ENCODE measurements at places on chromosomes 5 and 9.

DNA sequence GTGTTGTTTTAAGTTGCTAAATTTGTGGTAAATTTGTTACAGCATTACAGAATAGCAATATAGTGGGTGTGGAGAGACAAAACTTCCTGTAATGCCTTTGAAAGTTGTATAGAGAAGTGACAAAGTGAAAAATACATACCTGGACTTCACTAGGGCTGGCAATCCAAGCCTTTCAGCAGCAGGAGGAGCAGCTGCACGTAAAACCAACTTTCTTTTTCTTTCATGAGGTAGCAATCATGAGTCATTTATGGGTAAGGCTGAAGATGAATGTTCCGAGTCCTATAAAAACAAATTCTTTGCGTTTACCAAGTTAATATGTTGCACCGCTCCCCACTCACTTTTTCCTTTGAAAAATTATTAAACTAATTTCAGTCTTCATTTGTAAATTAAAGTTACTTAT lies 1138.2 kb downstream of the TAF11L14 start:
- DNase-seq: no peak

- DNase-seq: no peak
These were observed 220.5 kb downstream of the NR2F1-AS1 start for GRCh38 chr5:93360436-93361088.

- no peak for DNase-seq
These were observed 21.5 kb downstream of the XPA start for GRCh38 chr9:97675655-97676054.

- no peak for DNase-seq
These were observed 246.5 kb downstream of the PCSK5 start for GRCh38 chr9:76136986-76137385.

GRCh38 chr5:7980881-7981280 lies 111.9 kb downstream of the MTRR start:
- no peak for DNase-seq

- no peak for DNase-seq
These were observed 277.6 kb downstream of the TMEM38B start for GRCh38 chr9:105971986-105972385.

DNA sequence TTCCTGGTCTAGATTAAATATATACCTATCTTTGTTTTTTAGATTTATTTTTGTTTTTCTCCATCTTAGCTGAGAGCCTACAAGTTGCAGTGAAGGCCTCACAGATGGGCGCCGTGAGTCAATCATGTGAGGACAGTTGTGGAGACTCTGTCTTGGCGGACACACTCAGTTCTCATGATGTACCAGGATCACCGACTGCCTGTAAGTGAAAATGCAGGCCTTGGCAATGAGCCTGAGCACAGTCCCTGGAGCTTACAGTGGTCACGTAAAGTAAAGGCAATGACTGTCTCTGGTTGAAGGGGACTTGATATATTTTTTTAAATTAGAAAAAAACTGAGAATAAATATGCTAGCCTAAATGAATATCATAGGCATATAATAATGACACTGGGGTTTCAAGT lies 271.9 kb downstream of the ARHGEF28 start:
- peak; percentile 68 for DNase-seq

DNA sequence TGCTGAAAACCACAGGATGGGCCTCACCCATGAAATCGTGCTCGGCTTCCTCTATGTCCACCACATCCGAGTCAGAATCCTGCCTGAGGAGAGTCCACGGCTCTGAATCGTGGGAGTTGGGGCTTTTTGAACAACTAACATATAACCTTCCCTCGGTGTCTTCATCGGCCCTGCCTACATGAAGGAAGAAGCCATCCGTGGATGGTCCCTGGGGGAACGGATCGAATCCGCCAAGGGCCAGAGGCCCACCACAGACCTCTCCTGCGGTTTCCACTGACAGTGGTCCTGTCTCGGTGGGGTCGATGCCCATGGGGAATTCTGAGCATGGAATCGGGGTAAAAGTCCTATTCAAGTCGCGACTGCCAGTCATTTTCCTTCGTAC lies 85.0 kb downstream of the CAMSAP1 start:
- DNase-seq: no peak

- DNase-seq: no peak
These were observed 95.1 kb downstream of the AK8 start for GRCh38 chr9:132783006-132783405.

DNA sequence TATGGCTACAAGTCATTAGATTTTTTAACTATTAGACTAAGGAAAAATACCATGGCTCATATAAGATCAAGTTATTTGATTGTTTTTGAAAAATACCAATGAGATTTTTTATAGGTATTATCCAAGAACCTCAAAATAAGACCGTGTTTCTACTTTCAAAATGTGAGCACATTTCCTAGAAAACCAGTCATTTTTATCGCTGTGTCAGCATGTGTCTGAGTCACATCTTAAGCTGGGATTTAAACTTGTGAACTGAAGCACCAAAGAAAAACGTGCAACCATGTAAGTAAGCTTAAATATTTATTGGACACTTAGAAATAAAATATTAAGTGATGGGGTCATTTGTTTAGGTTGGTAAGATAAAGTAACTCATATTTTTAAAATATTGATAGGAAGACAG lies 1676.0 kb upstream of the NUDT12 start:
- DNase-seq: no peak

DNA sequence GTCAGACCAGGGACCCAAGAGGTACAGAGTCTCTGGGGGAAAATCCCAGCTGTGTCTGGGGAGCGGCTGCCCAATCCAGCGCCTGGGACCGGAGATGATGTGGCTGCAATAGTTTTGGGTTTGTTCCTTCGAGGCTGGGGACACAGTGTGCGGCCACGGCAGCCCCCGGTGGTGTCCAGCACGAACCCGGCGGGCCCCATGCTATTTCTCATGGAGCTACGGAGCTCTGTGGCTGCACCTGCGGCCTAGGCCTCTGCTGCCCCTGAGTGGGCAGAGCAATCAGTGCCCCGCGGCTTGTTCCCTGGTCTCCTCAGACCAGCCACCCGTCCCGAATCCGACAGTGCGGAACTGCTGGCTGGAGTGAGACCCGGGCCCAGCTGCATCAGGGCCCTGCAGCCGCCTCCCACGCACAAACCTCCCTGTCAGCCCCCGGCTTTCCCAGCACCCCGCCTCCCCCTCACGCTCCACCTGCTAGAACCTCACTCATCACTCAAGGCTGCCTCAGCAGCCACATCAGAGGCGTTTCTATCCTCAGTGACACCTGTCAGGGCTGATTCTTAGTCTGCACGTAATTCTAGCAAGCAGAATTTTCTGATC lies 29.0 kb downstream of the SARDH start:
- peak; percentile 57 for DNase-seq

DNA sequence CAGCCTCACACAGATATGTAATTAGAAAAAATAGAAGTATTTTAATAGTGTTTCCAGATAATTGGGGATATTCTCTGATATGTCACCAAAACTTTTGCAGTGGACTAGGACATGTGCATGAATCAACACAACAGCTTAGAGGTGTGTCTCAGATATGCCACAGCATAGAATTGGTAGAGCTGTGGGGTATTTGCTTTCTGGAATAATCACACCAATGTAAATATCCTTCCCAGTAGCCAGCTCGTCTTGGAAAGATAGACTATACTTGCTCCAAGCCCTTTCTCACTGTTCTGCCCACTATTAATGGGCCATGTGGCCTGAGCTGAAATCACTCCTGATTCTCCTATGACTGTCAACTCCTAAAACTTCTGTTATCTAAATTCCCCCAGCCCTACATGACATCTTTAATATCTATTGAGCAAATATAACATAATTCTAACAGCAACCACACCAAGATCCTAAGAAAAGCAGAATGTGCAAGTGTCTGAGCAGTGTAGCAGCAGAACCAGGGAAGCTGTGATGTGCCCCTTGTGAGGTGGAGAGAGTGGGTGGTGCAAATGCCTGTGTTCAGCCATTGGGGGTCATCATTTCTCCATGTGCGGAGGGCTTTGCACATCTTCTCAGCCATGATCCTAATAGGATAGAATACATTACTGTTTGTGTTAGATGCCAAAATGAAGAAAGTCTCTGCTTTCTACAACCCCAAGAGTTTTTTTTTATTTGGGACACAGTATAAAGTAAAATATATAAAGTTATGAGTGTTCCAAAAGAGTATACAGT lies 65.0 kb downstream of the MELK start:
- no peak for DNase-seq

- DNase-seq: no peak
These were observed 4.5 kb downstream of the PDE6A start for GRCh38 chr5:149940077-149940574.

DNA sequence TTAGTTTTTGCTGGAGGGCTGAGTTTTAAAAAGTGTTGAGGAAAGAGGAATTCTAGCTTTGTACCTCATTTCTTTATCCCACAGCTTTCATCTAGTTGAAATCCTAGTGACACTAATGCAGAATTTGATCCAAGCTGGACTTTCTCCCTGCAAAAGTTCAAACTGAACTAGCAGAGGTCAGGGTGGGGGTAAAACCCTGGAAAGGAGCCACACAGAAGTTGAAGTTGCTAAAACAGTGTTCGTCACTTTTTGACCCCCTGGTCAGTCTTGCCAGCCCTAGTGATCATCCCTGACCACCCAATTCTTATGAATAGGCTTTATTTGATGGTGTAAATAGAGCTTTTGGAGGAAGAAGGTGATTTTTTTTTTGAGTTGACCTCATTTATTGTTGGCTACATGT lies 390.4 kb downstream of the TMEM38B start:
- DNase-seq: no peak

- DNase-seq: no peak
These were observed 499.3 kb downstream of the CCDC171 start for GRCh38 chr9:16052146-16052545.

GRCh38 chr5:151130235-151130921 lies 27.2 kb downstream of the ANXA6 start:
- no peak for DNase-seq

DNA sequence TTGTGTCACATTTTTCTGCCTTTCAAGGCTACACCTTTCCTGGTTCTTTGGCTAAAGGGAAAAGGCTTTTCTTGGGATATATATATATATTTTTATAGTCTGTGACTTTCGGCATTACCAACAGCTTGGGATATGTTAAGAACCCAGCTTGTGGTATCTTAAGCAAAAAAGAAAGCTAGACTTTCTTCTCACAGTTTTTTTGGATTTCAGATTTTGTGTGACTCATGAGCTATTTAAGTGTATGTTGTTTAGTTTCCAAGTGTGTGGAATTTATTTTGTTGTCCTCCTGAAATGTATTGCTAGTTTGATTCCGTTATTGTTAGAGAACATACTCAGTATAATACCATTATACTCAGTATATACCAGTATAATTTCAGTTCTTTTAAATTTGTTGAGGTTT lies 64.8 kb downstream of the ERCC6L2 start:
- no peak for DNase-seq

DNA sequence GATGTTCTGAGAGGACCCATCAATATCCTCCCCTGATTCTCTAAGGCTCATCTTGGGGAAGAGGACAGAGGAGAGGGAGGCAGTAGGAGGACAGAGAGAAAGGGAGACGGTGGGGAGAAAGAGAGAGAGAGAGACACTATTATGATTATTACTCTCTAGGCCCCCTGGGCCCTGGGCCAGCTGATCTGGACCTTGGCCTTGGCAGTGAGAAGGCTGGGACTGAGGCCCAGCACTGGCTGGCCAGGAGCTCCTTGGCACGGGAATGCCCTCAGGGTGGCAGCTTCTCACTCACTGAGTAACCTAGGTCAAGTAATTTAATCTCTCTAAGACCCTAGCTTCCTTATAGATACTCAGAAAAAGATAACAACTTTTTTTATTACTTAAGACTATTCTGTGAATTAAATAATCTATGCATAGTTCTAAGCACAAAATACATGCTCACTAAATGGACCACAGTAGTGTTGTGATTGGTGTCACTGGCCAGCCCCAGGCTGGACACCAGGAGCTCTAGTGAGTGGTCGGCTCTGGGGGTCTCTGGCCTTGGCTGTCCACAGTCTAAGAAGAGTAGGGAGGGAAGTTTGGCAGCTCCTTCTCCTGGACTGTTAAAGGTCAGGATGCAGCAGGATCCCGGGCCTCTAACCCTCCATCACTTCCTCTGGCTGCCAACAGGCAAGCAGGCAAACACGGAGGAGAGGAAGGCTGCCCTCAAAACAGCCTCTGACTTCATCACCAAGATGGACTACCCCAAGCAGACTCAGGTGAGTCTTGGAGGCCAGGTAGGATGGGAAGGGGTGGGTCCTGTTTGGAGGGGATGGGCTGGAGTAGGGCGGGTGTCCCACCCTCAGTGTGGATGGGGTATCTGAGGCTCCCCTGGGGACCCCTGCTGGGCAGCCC lies 50.0 kb downstream of the GSN start:
- peak; percentile 83 for DNase-seq

DNA sequence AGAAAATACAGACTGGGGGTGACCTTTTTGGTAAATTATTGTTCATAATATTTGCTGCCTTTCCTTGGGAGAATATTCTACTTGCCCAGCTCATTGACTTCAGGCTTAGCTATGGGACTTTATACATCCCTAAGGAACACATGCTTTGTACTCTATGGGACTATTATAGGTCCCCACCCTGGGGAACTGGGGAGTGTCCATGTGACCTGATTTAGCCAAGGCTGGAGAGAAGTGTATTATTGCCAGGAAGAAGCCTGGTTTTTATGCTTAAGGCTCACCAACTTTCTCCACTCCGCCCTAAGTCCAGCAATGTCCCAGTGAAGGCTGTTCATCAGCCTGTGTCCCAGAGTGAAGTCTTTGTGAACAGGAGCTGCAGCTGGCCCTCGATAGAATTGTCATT lies 16.6 kb upstream of the DRD1 start:
- DNase-seq: no peak

DNA sequence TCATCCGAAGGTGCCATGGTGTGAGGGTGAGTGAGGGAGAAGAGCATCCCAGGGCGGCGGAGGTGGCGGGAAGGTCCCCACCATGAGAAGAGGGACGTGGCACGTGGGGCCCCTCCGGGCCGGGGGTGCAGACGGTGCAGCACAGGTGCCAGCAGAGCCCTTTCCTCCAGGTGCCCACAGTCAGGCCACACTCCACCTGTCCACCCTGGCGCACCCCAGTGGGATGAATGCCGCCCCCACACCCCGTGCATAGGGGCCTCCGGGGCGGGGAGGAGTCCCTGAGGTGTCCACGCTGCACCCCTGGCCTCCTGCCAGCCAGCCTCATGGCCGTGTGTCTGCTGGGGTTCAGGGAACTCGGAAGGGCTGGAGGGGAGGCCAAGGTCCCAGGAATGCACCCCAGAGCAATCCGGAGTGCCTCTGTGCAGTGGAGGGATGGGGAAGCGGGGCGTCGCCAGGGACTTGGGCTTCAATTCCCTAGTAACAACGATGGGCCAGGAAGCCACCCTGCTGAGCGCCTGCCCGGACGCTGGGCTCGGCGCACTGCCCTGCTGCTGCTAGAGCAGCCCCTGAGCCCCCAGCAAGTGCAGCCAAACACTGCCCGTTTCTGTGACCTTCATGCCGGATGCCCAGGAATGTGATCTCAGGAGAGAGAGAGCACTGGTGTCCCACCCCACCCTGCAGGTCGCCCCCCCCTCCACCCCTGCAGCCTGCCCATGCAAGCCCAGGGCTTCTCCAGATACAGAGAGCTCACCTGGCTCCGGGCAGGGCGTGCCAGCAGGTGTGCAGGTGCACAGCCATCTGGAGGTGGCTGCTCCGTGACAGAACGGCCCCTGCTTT lies 8.8 kb upstream of the NACC2 start:
- DNase-seq: no peak

GRCh38 chr5:127210042-127210441 lies 80.6 kb upstream of the MEGF10 start:
- no peak for DNase-seq

Measured in Right ventricle myocardium inferior (tissue), 1 donor.